AG09309 (cell line): ENCODE measurements at places on chromosomes 12 and 14.

GRCh38 chr12:74108729-74109128 lies 428.9 kb upstream of the ATXN7L3B start:
- no peak for DNase-seq

GRCh38 chr12:5197656-5198055 lies 154.0 kb downstream of the KCNA5 start:
- DNase-seq = no peak

DNA sequence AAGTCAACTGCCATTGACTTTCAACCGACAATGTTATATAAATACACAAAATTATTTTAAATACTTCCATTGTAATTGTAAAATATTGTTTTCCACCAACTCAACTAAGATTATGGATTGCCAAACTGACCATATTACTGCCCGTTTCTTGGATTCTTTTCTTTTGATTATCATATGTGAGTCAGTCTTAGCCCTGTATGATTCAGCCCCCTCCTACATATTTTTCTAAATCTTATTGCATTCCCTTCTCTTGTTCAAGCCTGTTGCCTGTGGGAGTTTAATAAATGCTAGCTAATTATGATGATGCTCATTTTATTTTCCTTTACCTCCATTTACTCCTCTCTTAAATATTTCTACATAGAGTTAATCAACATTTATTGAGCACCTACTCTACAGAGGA lies 6.8 kb downstream of the RASSF9 start:
- DNase-seq = no peak

DNA sequence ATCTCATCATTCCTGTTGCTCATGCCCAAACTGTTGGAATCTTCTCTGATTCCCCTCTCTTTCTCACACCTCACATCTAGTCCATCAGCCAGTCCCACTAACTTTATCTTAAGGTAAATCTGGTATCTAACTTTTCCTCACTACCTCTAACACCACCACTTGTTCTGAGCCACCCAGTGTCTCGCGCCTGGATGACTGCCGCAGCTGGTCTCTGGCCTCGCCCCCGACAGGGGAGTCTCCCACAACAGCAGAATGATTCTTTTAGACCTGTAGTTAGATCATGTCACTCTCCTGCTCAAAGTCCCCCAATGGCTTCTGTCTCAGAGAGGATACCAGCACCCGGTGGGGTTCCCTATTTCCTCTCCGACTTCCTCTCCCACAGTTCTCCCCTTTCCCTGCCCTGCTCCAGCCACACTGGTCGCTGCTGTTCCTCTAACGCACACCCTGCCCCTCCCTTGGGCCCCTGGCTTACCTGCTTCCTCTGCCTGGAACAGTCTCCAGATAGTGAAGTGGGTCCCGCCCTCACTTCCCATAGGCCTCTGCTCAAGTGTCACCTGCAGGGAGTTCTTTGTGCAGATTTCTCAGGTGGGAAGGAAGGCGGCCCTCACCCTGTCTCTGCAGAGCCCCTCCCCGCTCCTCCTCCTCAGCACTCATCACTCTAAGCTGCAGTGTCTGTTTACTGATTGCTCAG lies 338.5 kb upstream of the FKBP4 start:
- no peak for DNase-seq

- DNase-seq = no peak
Observed at GRCh38 chr12:4958697-4959375, 49.1 kb downstream of the KCNA1 start.

DNA sequence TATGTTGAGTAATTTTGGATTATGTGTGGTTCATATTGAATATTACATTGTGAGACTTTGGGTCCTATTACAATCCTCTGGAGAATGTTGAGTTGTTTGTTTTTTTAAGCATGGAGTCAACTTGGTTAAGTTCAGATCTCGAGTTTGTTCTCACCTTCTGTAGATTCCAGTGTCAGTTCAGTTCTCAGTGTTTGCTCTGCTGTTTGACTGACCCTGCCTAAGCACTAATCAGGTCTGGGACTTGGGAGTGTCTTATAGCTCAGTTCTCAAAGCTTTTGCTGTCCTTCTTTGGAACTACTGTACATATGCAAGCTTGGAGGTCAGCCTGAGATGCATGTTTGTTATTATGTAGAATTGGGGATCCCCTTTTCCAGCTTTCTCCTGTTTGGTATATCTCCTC lies 63.1 kb downstream of the DIP2B start:
- DNase-seq = no peak

GRCh38 chr12:97017213-97017612 lies 110.2 kb downstream of the NEDD1 start:
- no peak for DNase-seq

GRCh38 chr14:95302667-95303506 lies 16.8 kb downstream of the CLMN start:
- no peak for DNase-seq

- no peak for DNase-seq
Observed at GRCh38 chr14:95025218-95025617, 132.1 kb downstream of the DICER1 start.

DNA sequence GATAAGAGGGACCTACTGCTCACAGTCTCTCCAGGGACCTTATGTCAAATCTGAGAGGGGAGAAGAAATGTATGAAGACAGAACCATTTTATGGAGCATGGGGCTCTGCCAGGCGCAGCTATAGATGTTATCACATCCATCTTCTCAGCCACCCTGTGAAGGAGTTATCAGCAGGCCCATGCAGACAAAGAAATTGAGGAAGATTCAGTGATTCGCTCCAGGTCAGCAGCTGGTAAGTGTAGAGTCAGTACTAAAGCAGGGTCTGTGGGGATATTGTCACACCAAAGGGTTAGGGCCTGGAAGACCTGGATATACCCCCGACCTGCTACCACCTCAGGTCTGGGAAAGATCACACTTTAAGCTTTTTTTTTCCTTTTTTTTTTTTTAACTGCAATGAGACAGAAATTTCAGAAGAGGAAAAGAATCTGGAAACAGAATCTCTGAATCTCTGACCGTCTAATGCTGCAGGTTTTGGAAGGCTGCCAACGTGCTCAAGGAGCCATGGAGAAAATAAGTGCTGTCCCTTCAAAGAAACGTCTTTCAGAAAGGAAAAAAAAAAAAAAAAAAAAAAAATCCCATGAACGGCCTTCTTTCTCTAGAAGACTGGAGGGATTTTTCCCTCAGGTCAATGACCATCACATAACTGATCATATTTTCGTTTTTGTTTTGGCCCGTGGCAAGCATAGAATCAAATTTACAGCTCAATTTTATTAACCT lies 73.3 kb upstream of the PLEKHG7 start:
- DNase-seq = no peak

DNA sequence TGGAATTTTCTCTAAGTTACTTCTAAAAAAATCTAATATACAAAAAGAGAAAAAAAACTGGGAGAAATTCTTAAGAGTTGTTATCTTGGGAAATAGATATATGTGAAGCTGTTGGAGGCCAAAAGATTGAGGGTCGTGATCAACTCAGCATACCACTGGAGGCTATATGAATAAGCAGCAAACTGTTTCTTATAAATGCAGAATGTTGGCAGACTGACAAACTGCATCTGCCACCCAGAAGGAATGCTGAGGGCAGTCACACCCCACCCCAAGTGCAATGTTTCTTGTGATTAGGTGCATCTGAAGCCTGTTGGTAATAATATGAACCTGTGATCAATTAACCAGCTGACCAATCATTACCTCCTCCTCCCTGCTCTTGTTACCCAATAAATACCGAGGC lies 818.6 kb upstream of the MGAT4C start:
- DNase-seq = peak; percentile 1

- no peak for DNase-seq
Observed at GRCh38 chr14:99210333-99210732, 61.7 kb downstream of the BCL11B start.

- no peak for DNase-seq
Observed at GRCh38 chr12:69511469-69512267, 41.5 kb downstream of the FRS2 start.

DNA sequence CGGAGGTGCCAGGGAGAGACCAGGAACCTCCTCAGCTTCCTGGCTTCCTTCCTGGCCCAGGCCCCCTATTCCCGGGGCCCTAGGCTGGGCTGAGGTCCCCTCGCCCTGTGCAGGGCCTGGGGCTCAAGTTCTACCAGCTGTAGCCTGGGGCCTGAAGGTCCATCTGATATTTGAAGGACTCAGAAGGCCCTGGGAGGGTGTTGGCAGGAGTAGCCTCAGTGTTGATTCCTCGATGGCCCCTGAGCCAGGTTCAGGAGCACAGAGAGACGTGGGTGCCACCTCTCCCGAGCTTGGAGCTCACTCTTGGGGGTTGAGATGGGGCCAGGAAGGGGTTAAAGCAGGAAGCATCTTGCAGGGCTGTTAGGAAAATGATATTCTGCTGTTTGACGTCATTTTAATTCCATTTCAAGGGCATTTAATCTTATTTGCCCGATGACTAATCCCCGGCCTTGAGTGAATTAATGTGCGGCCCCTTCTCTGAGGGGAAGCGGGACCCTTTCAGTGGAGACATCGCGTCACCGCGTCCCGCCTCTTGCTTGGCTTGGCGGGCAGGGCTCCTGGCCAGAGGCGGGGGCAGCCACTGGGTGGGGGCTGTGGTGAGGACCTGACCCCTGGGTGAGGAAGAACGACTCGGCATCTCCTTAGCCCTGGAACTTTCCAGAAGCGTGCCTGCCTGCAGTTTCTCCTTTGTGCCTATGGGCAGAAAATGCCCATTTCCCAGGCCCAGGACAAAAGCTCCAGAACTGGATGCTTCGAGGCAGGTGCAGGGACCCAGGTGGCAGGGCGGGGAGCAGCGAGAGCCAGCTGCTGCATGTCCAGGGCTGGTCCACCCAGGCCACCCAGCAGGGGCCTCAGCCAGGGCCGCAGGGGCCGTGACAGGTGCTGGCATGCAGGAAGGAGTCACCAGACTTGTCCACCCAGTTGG lies 158.3 kb downstream of the KIF26A start:
- DNase-seq = no peak

DNA sequence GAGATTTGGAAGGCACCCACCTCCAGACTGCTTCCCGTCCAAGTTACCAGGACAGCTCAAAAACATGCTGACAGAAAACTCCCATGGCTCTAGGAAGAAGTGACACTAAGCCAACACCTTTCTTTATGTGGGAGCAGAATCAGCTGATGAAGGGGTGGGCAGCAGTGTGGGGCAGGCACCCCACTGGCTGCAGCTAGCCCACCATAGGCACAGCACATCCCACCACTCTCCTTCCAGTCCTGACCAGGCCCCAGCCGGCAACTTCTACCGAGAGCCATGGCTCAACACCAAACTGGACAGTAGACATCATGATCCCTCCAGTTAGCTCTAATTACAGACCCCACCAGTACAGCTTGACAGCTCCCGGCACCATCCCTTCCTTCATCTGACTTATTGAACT lies 45.0 kb downstream of the SH2B3 start:
- no peak for DNase-seq

- DNase-seq = no peak
Observed at GRCh38 chr14:101101456-101102056, 198.0 kb upstream of the RTL1 start.

DNA sequence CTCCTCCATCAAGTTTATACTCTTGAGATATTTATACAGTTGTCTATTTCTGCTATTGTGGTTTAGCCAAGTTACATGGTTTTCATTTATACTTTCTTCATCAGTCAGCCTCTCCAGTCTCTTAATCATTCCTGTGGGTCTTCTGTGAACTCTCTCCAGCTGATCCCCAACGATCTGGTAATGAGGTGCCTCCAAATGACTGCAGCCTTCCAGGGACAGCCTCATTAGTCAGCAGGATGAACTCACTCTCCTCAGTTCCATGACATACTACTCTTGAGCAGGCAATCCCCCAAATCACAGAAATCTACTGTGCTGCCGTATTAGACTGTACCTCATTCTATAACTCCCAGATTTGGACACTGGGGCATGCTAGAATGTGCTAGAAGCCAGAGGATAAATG lies 15.3 kb downstream of the AREL1 start:
- DNase-seq = peak; percentile 59

- no peak for DNase-seq
Observed at GRCh38 chr12:108093209-108093608, 35.9 kb upstream of the WSCD2 start.

DNA sequence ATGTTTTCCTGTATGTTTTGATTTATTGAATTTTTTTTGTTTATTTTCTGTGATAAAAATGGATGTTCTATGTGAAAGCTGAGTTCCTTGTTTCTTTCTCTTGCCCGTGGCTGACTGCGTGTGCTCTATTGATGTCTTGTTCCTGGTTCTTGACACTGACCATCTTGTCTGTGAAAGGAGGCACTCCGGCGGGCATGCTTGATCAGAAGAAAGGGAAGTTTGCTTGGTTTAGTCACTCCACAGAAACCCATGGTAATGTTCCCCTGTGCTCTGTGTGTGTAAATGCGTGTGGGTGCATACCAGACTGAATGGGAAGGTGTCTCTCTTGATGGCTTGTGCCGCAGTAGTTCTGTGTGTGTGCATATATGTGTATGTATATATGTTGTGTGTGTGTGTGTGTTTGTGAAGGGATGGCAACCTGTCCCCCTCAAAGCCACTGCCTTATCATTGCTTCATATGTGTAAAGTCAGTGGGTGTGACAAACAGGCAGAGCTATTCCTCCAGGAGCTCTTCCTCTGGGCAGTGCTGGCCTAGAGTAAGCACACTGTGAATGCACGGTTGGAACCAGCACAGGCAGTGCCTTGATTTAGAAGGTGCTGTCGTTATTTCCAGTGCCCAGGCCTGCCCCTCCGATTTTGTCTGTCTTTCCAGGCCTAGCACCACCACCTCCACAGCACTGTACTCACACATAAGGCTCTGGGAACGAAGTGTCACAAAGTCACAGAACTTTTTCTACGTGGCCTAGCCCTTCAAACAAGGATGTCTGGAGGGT lies 247.3 kb upstream of the FKBP4 start:
- no peak for DNase-seq

DNA sequence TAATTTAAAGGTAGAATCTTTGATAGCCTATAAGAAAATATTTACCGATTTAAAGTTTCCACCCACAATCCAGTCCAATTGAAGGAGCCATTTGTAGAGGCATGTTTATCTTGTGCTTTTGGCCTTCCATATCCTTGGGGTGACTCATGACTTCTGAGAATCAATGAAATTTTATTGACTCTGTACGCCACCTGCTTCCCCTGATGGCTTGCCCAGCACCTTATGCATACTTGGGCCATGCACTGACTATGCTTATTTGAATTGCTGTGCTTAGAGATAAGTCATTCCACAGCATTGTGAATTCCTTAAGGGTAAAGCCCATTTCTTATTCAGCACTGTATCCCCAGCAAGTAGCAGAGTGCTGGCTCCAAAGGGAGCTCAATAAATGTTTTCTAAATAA lies 954.8 kb upstream of the SEL1L start:
- DNase-seq = no peak

DNA sequence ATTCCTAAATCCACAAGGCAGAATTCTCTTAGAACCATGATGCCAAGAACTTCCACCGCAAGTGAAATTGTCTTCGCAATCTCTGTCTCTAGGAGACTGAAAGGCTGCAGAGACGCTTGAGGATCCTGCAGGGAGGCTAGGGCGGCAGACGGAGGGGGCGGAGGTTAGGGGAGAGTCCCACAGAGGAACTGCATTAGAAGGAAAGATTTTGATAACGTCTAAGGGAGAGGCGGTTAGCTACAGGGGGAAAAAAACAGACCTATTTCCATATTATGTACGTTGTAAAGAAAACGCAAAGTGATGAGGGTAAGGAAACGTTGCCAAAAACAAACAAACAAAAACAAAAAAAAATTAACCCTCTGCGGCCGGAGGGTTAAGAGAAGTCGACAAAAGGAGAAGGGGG lies 595 bp downstream of the KLHL28 start:
- DNase-seq = no peak

- DNase-seq = no peak
Observed at GRCh38 chr14:103246070-103246469, 88.0 kb upstream of the EIF5 start.

- DNase-seq = no peak
Observed at GRCh38 chr12:100503228-100503628, 29.6 kb downstream of the NR1H4 start.
